Naive thymus-derived CD4-positive, alpha-beta T cell (primary cell): ENCODE measurements at places on chromosomes 11 and 22. TPM values are rescaled to one million over a fixed set of nuclear protein-coding genes. Genes with fewer than 3 reads are reported as not detected.
A peak's percentile ranks its signal among the peaks of the same experiment; 100 is the strongest.

GRCh38 chr11:20671856-20672546 is 2.6 kb downstream of the NELL1 start:
- no peak for DNase-seq

Gene RIBC2
- 9.1 and 9.5 TPM in 2 replicates for total RNA-seq

Gene LRRC56
- 5.1 TPM for total RNA-seq

- no peak for DNase-seq
Observed at GRCh38 chr22:17164392-17165024, 5.4 kb upstream of the HDHD5 start.

GRCh38 chr11:61163714-61164605 is 2.7 kb upstream of the VPS37C start:
- no peak for DNase-seq

Gene FGF19
- not detected for total RNA-seq

GRCh38 chr11:117230286-117230961 is 1.4 kb downstream of the PCSK7 start:
- peak; percentile 67 for DNase-seq

- no peak for DNase-seq
Observed at GRCh38 chr11:128261011-128261421, 326.3 kb downstream of the ETS1 start.

Gene ARFIP2
- 63.4 TPM for total RNA-seq

GRCh38 chr11:77672264-77672663 is 34.7 kb upstream of the CLNS1A start:
- DNase-seq = no peak

DNA sequence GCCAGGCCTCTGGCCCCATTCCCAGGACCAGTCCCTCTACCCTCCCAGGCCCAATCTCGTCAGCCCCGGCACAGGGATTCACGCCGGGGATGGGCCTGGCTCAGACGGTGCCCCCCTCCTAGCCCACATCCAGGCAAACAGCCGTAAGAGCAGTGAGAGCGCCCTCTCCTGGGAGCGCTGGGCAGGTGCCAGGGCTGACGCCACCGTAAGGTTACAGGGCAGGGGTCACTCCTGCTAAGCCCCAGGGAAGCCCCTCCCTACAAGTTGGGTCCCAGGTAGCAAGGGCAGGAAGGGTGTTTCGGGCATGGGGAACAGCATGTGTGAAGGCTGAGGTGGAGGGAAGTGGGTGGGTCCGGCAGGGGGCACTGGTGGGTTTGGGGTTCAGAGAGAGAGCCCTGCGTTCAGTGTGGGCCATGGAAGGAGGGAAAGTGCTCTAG is 19.2 kb upstream of the PPARA start:
- no peak for DNase-seq

DNA sequence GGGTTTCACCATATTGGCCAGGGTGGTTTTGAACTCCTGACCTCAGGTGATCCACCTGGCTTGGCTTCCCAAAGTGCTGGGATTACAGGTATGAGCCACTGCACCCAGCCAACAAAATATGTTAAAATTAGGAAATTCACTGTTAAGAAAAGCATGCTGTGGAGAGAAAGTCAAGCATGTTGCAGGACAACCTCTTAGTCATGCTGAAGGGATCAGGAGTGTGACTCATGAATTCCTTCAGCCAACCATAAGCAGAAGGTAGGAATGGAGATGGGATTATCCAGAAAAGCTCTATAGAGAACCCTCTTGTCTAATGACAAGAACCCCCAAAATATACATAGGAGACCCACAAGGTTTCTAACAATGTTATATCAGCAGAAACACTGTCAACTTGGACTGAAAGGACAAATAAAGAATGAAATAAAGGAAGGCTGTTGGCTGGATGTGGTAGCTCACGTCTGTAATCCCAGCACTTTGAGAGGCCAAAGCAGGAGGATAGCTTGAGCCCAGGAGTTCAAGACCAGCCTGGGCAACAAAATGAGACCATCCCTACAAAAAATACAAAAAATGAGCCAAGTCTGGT is 16.0 kb downstream of the MRTFA start:
- no peak for DNase-seq

GRCh38 chr11:96538104-96538503 is 148.3 kb downstream of the JRKL start:
- DNase-seq = no peak

GRCh38 chr11:116052603-116053547 is 548.7 kb upstream of the CADM1 start:
- DNase-seq = no peak

DNA sequence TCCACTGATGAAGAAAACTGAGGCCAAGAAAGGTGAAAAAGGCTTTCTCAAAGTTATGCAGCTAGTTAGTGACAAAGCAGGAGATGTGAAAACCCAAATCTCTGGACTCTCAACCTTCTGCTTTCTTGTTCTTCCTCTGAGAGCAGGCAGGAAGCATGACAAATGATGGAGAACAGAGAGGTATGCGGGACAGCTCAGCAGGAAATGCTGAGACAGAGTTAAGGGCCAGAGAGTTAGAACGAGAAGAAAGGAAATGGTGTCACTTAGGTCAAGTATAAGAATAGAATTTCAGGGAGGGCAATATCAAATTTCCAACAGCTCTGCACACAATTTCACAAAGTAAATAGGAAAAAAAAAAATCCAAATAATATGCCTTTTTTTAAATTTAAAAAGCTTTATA is 67.6 kb upstream of the ARHGAP42 start:
- no peak for DNase-seq

DNA sequence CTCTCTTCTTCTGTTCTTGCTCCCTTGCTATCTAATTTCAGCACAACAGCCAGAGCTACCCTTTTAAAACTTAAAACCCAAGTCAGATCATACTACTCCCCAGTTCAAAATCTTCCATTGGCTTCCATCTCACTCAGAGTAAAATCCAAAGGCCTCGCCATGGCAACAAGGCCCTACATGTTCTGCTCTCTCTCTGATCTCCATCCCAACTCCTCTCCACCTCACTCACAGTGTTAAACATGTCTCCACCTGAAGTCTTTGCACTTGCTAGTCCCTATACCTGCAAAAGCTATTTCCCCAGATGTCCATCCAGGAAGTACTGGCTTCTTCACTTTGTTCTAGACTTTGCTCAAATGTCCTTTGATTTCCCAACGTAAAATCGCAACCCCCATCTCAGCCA is 3.0 kb upstream of the GRAP2 start:
- no peak for DNase-seq

Gene NRIP3
- total RNA-seq = 3.4 TPM

GRCh38 chr11:108466405-108466804 is 924 bp downstream of the C11orf65 start:
- DNase-seq = no peak

GRCh38 chr22:36358533-36359469 is 29.0 kb downstream of the MYH9 start:
- DNase-seq = no peak

DNA sequence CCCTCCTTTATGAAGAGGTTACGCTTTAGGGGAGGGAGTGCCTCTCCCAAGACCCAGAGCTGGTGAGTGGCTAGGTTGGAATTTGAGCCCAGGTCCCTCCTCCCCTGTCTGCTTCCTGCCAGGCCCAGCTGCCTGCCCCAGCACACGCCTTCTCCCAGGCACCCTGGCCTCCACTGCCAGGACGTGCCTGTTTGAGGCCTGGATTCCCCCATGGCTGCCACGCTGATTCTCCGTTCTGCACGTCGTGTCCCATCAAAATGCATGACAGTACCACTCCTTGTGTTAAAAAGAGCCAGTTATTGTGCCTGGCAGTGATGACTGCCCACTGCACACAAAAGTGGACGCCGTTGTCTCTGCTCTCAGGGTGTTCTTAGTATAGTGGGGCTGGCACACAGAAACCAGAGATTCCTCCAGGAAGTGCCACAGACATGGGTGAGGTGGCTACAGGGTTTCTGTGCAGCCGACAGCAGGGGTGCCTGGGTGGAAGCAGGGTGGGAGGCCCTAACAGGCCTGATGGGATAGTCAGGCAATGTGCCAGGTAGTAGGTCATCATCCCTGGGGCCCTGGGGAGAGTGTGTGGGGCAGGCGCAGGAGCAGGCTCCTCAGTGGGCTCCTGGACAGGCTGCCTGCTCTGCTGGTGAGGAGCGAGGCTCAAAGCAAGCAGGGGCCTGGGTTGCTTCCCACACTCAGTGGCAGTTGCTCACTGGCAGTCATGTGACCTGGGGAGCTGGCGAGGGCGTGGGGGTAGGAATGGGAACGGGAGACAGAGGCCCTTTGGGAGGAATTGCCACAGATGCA is 24.2 kb downstream of the MED15 start:
- no peak for DNase-seq

DNA sequence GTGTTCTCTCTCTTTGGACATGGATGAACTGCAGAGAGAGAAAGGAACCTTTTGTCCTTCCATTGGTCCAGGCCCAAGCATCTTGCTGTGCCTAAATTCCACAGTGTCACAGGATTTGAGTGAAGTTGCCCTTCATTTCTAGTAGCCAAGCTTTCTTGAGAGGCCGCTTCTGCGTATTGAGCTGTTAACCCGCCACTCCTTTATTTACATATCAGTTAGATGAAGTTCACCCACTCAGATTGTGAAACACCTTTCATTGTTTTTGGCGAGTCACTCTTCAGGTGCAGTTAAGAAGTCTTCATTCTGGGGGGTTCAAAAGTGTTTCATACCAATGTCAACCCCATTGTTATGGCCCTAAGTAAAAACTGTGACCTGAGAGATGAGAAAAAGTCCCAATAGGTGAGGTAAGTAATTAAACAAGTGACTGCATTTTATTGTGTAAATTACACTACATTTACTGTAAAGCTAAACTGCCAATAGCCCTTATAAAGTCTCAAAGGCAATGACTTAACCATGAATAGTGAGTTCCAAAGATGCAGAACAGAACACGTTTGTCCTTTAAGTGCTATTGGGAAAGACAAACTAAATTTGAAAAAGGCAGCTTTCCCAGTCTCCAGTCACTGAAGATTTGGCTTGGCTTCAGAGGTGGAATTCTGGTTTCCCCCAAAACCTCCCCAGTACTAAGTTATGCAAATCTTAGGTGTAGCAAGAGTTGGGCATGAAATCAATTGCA is 61.0 kb downstream of the APIP start:
- no peak for DNase-seq

Gene TMX2
- total RNA-seq = 64.8 and 65.3 TPM in 2 replicates

GRCh38 chr11:15987046-15987445 is 369.3 kb downstream of the SOX6 start:
- no peak for DNase-seq

Gene VWCE
- 0.16 TPM for total RNA-seq

DNA sequence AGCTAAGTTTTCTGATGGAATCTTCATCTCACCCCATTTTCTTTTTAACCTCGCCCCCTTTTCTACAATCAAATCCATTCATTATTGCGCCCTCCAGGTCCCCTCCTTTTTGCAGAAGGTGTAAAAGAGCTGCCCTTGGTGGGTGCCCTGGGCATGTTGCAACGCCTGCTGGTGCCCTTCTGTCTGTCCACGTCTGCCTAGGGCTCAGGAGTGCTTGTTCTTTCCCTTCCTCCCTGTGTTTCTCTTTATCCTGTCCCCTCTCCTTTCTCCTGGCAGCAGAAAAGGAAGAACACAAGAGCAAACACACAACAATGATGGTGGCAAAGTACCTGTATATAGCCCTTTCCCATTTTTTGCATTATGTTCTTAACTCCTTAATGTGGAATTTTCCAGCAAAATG is 6.2 kb upstream of the TLCD5 start:
- DNase-seq = no peak

- no peak for DNase-seq
Observed at GRCh38 chr11:67780056-67780455, 105.6 kb upstream of the ALDH3B2 start.

GRCh38 chr11:46210133-46210636 is 67.3 kb upstream of the CREB3L1 start:
- DNase-seq = no peak

GRCh38 chr11:11243590-11244469 is 109.2 kb downstream of the CSNK2A3 start:
- no peak for DNase-seq

Gene PARVG
- 205 TPM for total RNA-seq

Gene MS4A6A
- not detected in 2 replicates for total RNA-seq

DNA sequence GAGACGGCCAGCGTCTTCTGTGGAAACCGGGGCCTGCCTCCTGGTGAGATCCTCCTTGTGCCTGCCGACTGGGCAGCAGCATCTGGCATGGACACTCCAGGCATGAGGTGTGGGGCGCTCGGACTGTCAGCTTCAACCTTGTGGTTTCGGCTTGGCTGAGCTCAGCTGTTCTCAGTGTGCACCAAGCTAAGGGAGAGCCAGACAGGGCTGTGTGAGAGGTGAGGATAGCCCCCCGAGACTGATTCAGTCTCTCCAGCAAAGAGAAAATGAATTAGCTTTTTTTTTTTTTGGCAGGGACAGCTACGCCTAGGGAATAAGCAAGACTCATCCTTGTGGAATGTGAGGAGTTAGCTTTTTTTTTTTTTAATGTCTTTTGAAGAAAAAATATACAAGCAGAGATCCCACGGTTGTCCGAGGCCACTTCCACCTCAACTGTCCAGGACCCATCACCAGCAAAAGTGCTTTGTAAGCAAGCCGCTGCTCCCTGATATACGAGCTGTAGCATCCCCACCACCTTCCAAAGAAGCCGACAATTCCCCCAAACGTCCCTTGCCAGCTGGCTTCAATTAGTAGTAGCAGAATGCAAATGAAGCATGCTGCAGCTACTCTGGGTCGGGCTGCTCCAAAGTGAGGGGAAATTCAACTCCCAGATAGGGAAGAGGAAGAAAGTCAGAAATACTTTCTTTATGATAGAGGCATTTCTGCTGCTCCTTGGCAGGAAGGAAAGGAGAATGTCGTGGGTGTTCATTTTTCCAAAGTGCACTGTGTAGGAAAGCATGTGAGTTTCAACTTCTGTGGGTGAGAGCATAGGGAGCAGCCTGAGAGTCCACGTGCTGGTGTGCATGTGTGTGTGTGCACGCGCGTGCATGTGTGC is 9.7 kb upstream of the THY1 start:
- no peak for DNase-seq

GRCh38 chr11:115682101-115682500 is 177.9 kb upstream of the CADM1 start:
- DNase-seq = no peak

GRCh38 chr11:113506893-113507292 is 31.7 kb upstream of the DRD2 start:
- DNase-seq = no peak

Gene TENM4
- not detected for total RNA-seq

Gene TRIM22
- 258 TPM for total RNA-seq

Gene SORL1
- total RNA-seq = 169 and 179 TPM in 2 replicates

DNA sequence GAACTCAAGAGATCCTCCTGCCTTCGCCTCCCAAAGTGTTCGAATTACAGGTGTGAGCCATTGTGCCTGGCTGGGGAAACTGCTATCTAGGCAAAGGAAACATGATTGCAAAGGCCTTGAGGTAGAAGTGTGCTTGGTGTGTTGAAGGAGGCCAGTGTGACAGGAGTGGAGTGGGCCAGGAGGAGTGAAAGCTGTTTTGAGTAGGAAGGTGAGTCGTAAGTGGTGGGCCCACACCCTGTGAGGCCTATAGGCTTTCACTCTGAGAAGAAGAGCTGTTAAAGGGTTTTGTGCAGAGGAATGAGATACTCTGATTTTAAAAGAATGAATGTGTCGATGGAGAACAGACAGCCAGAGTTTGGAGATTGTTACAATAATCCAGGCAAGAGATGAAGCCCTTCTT is 43.4 kb downstream of the WEE1 start:
- no peak for DNase-seq

DNA sequence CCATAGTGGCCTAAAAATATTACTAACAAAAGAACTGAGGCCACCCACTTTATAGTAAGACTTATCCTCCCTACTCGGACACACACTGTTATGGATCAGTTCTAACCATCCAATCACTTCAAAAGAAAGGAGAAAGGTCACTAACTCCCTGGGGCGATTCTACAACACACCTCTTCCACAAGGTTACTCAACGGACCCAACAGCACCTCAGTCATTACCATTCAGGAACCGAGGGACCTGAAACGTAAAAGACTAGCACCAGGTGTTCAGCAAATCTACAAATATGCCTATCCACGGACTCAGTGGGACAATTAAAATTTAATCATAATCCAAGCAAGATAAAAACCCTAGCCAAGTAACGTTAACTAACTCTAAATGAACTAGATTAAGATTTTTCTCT is 1.6 kb downstream of the HNRNPUL2 start:
- DNase-seq = no peak
